ENCODE measurements at places on chromosomes 12 and 14.

GRCh38 chr14:81759541-81759940 lies 225.9 kb upstream of the SEL1L start:
- DNase-seq = no peak

GRCh38 chr14:98965076-98965475 lies 306.9 kb downstream of the BCL11B start:
- no peak for DNase-seq

GRCh38 chr12:43730283-43730682 lies 28.3 kb downstream of the PUS7L start:
- no peak for DNase-seq

- DNase-seq = no peak
Observed at GRCh38 chr14:70871863-70872677, 35.2 kb upstream of the PCNX1 start.

DNA sequence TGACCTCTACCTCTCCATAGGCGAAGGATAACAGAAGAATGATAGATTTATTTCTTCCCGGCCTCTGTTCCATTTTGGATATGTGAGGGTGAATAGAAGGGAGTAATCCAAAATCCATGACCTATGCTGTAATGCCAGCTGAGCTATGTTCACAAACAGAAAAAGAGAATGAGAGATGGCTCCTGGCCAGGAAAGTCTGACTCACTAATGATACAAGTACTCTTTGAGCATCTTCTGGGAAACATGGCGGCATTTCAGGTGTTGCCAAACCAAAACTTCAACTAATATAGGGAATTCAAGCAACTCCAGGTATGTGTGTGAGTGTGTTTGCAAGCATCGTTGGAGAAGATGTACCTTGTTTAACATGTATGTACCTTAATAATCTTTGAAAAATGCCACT lies 55.1 kb downstream of the MED13L start:
- DNase-seq = peak; percentile 29

Data from stimulated activated CD4-positive, alpha-beta T cell treated with anti-CD3 and anti-CD28 coated beads, Interleukin-4, amount 100 ng/mL, for 4 hours (primary cell).